ENCODE measurements at places on chromosomes 11 and 22.

DNA sequence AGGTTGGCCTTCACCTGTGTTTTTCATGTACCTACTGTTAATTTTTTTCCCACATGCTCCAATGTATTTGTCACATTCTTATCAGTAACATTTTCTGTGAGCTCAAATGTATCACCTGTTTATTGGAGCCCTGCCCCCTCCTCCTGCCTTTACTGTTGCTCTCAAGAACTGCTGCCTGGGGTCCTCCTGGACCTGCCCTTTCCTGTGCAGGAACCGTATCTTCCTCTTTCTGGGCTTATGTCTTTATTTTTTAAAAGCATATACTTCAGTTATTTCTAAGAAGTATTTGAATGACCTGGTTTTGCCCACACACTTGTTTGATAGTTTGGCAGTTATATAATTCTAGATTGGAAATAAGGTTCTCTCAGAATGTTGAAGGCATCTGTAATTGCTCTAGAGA, 5.9 kb downstream of the FAM118B start:
- no peak for DNase-seq

DNA sequence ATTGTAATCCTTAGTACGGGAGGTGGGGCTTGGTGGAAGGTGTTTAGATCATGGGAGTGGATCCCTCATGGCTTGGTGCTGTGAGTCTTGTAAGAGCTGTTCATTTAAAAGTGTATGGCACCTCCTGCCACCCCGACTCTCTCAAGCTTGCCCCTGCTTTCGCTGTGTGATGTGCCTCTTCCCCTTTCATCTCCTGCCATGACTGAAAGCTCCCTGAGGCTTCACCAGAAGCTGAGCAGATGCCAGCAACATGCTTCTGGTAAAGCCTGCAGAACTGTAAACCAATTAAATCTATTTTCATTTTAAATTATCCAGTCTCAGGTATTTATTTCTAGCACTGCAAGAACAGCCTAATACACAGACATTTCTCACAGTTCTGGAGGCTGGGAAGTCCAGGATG, 40.8 kb downstream of the GAB2 start:
- DNase-seq: no peak

GRCh38 chr11:115887316-115887715, 383.1 kb upstream of the CADM1 start:
- no peak for DNase-seq

DNA sequence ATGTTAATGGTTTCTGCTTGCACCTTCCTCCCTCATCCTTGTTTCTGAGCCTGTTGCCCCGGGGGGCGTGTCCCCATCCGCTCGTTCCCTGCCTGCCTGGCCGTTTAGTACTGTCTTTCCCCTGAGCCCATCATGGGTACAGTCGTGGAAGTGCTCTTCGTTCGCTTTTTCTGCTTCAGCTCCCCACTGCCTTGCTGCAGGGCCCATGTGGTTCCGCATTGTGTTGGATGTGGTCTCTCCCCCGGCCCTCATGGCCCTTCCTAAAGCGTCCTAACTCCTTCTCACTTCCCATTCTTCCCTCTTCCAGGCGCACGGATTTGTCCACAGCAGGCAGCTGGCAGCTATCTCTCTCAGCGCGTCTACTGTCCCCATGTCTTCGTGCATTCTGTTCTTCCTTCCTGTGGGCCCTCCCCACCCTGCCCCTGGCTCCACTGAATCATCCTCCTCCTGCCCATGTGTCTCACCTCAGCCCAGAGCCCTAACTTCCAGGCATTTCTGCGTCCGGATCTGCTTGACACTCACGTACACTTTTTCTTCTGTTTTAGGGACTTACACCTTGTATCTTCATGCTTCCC, 98.1 kb downstream of the ZBTB16 start:
- DNase-seq: no peak

- DNase-seq: no peak
Observed at GRCh38 chr11:92357841-92358240, 133.2 kb downstream of the FAT3 start.

- no peak for DNase-seq
Observed at GRCh38 chr11:64196626-64197025, 9.9 kb upstream of the FERMT3 start.

- no peak for DNase-seq
Observed at GRCh38 chr11:91538065-91538464, 686.6 kb upstream of the FAT3 start.
